ENCODE measurements at places on chromosomes 4 and X.

GRCh38 chrX:13208281-13208935 lies 111.4 kb downstream of the ATXN3L start:
- DNase-seq = no peak

DNA sequence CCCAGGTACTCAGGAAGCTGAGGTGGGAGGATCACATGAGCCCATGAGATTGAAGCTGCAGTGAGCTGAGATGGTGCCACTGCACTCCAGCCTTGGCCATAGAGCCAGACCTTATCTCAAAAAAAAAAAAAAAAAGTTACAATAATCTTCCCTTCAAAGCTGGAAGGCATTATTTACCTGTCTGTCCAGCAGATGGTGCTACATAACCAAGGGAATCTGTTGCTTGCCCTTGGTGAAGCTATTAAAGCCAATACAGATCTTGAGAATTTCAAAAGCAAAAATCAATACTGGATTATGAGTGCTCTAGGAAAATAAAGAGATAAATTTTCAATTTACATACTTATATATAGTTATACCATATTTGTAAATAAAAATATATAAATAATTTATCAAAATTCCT lies 25.9 kb downstream of the PKD2 start:
- DNase-seq = no peak

GRCh38 chr4:91851456-91851855 lies 452.3 kb upstream of the GRID2 start:
- no peak for DNase-seq

DNA sequence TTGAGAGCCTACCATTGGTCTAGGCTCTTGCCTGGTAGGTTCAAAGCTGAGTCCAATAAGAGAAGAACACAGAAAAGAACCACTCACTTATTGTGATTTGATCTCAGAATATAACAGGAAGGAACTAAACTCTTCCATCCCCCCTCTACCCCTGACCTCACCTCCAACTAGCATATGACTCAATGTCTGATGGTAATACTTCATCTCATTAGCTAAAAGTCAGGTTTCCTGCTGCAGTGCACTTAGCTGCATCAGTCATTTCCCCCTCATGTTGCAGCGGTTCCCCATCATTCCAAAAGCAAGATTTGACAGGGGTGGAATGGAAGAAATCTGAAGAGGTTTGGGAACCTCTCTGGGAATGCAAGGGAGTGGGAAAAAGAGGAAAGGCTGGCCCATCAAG lies 289.5 kb downstream of the SMARCA1 start:
- DNase-seq = no peak

DNA sequence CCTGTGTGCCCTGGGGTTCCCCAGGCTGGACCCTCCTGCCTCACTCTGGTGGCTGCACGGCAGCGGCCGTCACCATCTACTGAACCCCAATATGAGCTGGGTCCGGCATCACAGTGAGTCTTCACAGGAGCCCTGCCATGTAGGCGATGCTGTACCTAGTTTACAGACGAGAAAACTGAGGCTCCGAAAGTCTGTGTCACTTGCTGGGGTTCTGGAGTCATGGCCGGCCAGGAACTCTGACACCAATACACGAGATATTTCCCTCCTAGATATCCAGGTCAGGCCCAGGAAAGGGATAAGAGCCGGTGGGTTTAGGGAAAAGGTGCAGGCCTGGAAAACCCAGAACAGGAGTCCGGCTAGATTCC lies 74.4 kb downstream of the HTRA3 start:
- no peak for DNase-seq

Data from putamen (tissue), 1 donor.